ENCODE measurements at places on chromosomes 11 and 22.

- DNase-seq: no peak
Measured at GRCh38 chr11:132626446-132626845, 905.9 kb downstream of the OPCML start.

- no peak for DNase-seq
Measured at GRCh38 chr11:97908354-97908753, 1112.4 kb upstream of the CNTN5 start.

DNA sequence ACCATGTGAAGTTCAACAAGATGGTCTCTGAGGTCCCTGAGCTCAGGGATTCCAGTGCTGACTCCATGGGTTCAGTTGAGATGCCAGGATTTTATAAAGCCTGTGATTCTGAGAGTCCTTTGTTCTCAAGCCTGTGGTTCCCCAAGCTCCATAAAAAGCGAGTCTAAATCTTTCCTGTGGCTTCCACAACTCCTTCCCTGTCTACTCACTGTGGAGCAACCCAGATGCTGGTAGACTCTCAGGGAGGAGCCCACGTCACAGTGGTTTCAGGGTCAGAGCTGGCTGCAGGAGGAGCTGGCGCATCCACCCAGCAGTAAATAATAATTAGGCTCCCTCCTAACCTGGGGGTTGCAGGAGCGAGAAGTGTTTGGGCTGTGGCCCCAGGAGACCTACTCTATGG, 2.0 kb upstream of the RELT start:
- no peak for DNase-seq

GRCh38 chr11:47366020-47366490, 12.3 kb downstream of the SPI1 start:
- DNase-seq: no peak

- DNase-seq: no peak
Measured at GRCh38 chr11:116615211-116615865, 157.4 kb downstream of the BUD13 start.

DNA sequence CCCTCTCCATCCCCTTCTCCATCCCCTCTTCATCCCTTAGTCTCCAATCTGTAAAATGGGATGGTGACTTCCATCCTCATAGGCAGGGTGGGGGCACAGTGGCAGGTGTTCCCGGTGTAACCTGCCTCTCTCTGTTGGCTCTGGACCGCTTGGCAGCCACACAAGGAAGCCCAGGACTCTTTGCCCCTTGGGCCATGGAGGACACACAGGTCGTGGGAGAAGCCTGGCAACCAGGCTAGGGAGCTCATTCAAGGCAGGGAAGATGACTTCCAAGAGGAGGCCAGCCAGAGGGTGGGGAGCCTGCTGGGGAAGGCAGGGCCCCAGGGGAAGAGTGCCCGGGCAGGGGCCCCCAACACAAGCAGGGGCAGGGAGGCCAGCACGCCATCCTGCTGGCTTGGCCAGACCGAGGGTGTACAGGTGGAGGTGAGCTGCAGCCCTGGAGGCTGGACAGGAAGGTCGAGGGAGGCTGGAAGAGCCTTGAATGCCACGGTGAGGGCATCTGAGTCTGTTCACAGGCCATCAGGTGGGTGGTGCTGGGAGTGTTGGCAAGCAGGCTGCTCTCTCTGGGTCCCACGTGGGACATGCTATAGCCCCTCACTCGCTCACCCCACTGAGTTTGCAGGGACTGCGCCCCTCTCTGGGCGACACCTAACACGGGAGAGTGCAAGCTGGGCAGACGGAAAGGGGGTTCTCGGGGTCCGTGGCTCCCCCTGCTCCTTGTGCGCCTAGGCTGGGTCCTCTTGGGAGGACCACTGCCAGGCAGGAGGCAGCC, 15.5 kb upstream of the CTSD start:
- DNase-seq: no peak

- no peak for DNase-seq
Measured at GRCh38 chr22:48955351-48956311, 872.0 kb downstream of the BRD1 start.

DNA sequence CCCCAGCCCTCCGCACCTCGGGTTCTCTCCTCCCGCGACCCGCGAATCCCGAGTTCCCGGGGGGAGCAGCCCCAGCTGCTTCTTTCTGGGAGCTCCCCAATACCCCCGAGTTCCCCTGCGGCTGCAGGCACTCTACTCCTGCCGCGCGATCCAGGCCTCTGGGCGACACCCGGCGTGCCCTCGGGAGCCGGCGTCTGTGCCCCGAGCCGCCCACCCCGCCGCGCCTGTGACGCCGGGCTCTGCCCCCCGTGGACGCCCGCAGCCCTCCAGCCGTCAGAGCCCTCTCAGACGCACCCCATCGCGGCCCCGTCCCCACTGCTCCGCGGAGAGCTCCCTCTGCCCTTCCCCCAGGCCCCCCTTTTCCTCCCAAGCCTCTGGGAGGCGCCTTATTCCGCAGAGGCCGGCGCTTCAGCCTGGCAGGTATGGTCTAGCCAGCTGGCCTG, 422 bp downstream of the GLB1L2 start:
- DNase-seq: no peak

DNA sequence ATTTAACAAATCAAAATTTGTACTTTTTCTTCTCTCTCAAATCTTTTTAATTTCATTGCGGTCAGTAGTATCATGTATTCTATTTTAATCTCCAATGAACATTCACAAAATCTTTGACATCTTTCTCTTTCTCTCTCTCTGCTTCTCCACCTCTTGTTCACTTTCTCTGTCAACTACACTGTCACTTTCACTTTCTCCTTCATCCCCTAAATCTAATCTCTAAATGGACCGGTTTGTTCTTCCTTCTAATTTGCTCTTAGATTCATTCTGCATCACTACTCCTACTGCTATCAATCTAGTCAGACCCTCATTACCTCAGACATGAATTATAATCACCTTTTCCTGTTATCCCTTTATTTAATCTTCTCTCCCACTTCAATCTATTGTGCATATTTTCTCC, 18.6 kb downstream of the CCDC73 start:
- no peak for DNase-seq

GRCh38 chr11:2426826-2427521, 17.3 kb downstream of the TRPM5 start:
- no peak for DNase-seq

DNA sequence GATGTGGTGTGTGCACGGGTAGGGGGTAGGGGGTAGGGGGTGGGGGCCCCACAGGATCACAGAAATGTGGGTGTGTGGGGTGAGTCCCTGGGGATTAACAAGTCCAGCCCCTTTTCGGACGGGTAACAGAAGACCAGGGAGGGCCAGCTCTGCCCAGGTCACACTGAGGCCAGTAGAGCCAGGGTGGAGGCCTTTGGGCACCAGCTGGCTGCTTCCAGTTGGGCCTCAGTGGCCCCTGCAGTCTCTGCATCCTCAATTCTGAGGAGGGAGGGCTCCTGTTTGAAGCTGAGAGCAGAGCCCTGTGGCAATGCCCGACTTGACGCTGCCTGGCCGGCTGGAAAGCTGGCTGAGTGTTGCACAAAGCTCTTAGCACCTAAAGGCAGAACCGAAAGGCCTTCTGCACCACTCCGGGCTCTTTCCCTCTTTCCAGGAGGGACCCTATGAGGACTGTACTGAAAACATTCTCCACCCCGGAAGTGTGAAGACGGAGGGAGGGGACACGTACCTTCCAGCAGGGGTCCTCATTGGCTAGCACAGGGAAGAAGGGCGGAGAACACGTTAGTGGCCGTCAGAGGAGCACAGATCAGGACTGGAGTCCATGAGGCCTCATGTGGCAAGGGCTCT, 120.4 kb downstream of the PHF21B start:
- no peak for DNase-seq

GRCh38 chr22:18071968-18072310, 5.9 kb upstream of the PEX26 start:
- DNase-seq: no peak

DNA sequence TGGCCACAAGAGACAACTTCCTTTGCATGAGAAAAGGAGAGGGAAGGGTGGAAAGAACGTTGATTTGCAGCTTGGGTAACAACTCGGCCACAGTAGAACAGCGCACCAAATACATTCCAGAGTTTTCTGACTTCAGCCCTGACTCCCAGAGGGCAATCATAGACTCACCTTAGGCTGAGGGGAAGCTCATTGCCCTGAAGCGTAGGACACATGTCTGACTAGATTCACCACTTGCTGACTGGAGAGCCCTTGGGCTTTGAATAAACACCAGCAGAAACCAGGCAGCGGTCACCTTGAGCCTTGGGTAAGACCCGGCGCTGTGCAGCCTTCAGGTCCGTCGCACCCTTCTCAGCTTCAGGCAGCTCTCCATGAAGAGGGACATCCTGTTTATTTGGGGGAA, 151.8 kb upstream of the GRIA4 start:
- no peak for DNase-seq

GRCh38 chr11:62959422-62959980, 25.3 kb downstream of the SLC22A6 start:
- no peak for DNase-seq

DNA sequence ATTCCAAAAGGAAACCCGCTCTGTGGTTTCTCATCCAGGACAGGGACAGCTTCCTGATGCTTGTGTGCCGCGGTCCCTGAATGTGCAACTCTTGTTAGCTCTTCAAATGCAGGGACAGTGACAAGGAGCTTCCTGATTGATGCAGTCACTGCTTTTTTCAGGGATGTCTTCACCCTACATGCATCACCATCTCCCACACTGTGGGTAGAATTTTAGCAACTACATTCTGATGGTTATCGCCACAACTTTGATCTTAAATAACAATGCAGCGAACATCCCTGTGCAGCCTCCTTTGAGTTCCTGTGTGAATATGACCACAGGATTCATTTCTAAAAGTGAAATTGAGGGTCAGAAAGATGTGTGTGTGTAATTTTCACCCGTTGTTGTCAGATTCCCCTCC, 115.0 kb downstream of the GGTLC2 start:
- DNase-seq: no peak

DNA sequence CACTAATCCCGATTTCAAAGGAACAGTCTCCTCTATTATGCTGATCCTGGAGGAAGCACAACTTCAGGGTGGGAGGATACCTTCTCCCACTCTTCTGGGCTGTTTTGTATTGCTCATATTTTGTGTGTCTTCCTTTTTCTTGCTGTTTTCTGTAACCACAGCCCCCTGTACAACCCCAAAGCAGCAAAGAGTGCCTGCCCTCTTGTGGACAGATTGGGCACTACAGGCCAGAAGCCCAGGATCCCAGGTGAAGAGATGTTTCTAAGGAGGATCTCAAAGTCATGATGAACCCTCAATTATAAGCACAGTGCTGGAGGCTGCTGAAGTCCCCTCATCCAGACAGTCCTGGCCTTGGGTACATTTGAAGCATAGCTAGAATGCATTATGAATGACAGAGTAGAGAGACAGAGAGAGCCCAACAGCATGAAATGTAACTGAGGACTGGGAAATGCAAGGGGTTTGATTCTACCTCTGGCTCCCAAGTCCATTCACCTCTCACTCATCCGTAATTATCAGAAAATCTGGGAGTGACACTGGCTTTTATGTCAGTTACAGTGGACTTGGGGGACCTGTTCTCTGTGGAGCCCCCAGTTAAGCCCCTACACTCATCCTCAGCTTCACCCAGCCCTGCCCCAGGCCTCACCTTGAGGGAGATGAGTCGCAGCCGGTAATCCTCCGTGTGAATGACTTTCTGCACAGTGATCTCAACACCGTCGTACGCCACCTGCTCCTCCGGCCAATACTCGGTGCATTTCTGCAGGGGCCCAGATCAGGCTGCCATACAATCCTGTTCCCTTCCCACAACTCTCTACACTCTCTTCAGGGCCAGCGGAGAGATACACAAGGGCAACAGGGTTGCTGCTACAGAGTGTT, 6.2 kb upstream of the IGSF22 start:
- no peak for DNase-seq

- DNase-seq: no peak
Measured at GRCh38 chr11:75349521-75350116, 1.8 kb downstream of the ARRB1 start.

DNA sequence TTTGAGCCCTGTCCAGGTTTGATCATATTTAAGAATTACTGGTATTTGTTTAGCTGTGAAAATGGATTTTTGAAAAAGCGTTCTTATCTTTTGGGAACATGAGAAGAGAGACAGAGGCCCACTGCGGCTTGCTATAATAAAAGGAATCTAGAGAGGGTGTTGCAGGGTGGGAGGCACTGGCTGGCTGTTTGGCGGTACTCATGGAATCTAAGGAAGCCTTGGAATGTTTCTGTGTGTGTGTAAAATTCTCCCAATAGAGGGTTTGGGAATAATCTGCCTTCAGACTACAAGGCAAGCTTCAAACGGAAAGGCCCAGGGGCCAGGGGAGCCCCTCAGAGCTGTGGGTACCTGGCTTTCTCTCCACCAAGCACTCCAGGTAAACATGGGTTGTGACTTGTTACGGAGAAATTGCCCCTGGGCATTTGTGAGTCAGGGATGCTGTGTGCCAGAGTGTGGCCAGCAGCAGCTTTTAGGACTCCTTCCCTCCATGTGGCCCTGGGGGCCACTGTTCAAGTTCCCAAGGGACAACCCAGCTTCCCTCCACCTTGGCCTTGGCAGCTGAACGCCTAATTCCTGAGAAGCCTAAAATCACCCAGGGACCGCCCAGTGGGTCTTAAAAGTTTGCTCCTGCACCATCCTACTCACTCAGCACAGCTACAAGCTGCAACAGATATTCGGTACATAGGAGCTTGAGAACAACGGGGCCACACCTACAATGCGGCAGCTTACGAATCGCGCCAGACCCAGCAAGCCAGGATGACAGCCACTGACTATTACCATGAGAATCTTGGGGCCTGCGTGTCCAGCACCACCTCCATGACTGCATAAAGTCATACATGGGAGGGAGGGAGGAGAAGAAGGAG, 14.1 kb upstream of the SYT8 start:
- no peak for DNase-seq

DNA sequence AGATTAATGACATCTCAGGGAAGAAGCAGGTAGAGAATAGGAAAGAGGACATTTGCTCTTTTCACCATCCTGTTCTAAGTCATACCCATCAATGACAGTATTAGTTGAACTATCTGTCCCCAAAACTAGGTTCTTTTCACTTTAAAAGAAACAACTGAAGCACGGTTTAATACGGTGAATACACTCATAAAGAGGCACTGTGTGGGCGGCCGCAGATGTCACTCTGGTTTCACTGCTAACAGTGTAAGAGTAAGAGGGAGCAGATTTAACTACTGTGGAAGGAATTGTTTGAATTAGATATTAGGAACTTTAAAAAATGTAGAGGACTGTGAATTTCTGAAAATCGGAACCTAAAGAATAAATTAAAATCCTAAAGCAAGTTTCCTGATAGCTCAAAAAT, 49.5 kb downstream of the VSIG10L2 start:
- DNase-seq: no peak
